ENCODE measurements at places on chromosomes 2 and 18. TPM values are rescaled to one million over a fixed set of nuclear protein-coding genes. Genes with fewer than 3 reads are reported as not detected.

The ANKRD23 gene
- not detected for total RNA-seq

The MGAT4A gene
- not detected for total RNA-seq

DNA sequence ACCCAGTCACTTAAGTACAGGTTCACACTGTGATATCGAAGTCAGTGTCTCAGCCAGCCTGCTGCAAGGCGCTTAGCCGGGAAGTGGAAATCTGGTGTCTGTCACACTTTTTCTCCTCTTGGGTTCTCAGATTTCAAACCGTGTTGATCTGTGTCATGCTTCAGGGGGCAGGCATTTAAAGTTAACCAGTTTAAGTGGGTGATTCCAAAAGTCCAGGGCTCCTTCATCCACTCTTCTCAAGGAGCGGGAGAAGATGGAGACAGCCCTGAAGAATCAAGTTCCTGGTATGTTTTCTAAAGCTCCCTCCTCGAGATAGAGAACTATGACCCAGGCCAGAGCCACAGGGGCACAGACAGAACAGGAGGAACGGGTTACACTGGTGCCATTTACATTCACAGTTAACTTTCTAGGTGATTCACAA, 331.7 kb downstream of the GBX2 start:
- DNase-seq: no peak

- no peak for DNase-seq
Measured at GRCh38 chr18:11884396-11885030, 23.6 kb downstream of the MPPE1 start.

Data from M059J (cell line).